ENCODE measurements at places on chromosomes 7 and 10. TPM values are rescaled to one million over a fixed set of nuclear protein-coding genes. Genes with fewer than 3 reads are reported as not detected.

GRCh38 chr7:42694894-42695507 is 216.9 kb downstream of the C7orf25 start:
- no peak for DNase-seq
- H3K27me3 ChIP-seq, result peaks cover 11% of the 10 kb centered on the region
- no peaks in the 10 kb centered on the region for H3K36me3 ChIP-seq
- H3K4me3 ChIP-seq, result no peak overlapping the region
- H3K27ac ChIP-seq, result no peak overlapping the region
- no peaks in the 10 kb centered on the region for H3K4me1 ChIP-seq

DNA sequence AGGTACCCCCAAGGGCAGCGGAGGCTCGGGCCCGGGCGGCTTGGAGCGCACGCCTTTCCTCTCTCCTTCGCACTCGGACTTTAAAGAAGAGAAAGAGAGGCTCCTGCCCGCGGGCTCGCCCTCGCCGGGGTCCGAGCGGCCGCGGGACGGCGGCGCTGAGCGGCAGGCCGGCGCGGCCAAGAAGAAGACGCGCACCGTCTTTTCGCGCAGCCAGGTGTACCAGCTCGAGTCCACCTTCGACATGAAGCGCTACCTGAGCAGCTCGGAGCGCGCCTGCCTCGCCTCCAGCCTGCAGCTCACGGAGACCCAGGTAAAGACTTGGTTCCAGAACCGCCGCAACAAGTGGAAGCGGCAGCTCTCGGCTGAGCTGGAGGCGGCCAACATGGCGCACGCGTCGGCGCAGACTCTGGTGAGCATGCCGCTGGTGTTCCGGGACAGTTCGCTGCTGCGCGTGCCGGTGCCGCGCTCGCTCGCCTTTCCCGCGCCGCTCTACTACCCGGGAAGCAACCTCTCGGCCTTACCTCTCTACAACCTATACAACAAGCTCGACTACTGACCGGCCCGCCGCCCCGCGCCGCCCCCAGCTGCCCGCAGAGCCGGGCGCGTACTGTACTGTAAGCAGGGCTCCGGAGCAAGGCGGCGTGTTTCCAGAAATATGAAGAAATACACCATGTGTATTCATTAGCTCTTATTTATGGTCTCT is 1.8 kb downstream of the HMX2 start:
- H3K27ac ChIP-seq, result no peak overlapping the region
- DNase-seq, result peak; percentile 90
- peak overlapping the region; percentile 49 for H3K4me3 ChIP-seq
- no peaks in the 10 kb centered on the region for H3K36me3 ChIP-seq
- no peaks in the 10 kb centered on the region for H3K4me1 ChIP-seq

DNA sequence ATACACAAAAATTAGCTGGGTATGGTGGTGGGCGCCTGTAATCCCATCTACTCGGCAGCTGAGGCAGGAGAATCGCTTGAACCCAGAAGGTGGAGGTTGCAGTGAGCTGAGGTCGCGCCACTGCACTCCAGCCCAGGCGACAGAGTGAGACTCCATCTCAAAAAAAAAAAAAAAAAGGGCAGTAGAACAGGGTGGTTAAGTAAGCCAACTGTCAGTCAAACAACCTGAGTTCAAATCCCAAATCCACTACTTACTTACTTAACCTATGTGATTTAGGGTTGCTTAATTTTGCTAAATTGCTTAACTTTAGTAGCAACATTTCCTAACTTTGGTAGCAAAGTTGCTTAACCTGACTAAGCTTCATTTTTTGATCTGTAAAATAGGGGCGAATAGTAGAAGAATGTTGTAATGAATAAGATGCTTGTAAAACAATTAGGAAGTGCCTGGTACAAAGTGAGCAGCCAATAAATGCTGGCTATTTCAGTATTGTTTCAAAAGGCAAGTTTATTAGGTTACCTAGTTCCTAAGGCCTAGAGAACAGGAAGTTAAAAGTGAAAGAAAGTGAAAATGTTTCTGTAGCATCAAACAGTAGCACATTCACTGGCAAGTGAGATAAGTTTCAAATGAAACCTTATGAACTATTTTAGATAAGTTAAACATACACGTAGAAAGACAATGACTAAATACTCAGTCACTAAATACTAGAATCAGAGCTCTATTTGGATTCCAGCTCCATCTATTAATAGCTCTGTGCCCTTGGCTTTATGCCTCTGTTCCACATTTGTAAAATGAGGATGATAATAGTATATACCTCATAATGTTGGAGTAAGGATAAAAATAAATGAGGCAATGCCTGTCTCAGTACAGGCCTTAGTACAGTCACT is 64.3 kb downstream of the HOXA1 start:
- H3K4me1 ChIP-seq, result peaks cover 15% of the 10 kb centered on the region
- DNase-seq, result peak; percentile 76
- no peaks in the 10 kb centered on the region for H3K27me3 ChIP-seq
- no peaks in the 10 kb centered on the region for H3K36me3 ChIP-seq
- H3K4me3 ChIP-seq, result peak overlapping the region; percentile 0

- peak overlapping the region; percentile 61 for H3K27ac ChIP-seq
- H3K36me3 ChIP-seq, result no peaks in the 10 kb centered on the region
- H3K27me3 ChIP-seq, result no peaks in the 10 kb centered on the region
- peak; percentile 80 for DNase-seq
These were observed 871 bp downstream of the POP7 start for GRCh38 chr7:100706672-100707311.

- H3K36me3 ChIP-seq, result no peaks in the 10 kb centered on the region
- no peak for DNase-seq
- H3K4me1 ChIP-seq, result no peaks in the 10 kb centered on the region
- no peak overlapping the region for H3K4me3 ChIP-seq
These were observed 6.5 kb upstream of the SDK1 start for GRCh38 chr7:3294432-3295100.

- H3K27ac ChIP-seq, result no peak overlapping the region
- no peak for DNase-seq
- H3K4me1 ChIP-seq, result no peaks in the 10 kb centered on the region
These were observed 507.1 kb downstream of the LRMDA start for GRCh38 chr10:75938380-75939122.

DNA sequence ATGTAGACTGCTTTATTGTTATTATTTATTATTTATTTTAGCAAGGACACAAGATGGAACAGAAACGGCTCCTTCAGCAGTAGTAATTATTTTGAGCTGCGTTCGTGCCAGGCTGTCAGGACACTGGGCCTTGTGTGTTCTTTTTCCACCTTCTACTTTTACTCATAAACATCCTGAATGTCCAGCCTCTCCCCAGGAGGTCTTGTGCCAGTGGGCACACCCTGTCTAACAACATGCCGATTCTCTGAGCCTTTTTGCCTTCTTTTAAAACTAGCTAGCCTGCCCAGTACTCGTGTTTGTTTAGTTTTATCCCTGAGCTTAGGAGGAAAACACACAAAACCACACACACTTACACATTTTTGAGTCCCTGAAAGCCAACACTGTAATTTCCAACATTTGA is 1.2 kb downstream of the SCIN start:
- H3K4me1 ChIP-seq, result peaks cover 16% of the 10 kb centered on the region
- no peaks in the 10 kb centered on the region for H3K36me3 ChIP-seq
- H3K4me3 ChIP-seq, result no peak overlapping the region
- no peak overlapping the region for H3K27ac ChIP-seq
- DNase-seq, result no peak
- H3K27me3 ChIP-seq, result peaks cover 36% of the 10 kb centered on the region

Gene COL17A1
- total RNA-seq, result under 0.01 TPM

Measured in osteoblast (primary cell).